ENCODE measurements at places on chromosomes 2 and 18.

GRCh38 chr18:39299152-39299551, 1733.6 kb upstream of the CELF4 start:
- DNase-seq: no peak

DNA sequence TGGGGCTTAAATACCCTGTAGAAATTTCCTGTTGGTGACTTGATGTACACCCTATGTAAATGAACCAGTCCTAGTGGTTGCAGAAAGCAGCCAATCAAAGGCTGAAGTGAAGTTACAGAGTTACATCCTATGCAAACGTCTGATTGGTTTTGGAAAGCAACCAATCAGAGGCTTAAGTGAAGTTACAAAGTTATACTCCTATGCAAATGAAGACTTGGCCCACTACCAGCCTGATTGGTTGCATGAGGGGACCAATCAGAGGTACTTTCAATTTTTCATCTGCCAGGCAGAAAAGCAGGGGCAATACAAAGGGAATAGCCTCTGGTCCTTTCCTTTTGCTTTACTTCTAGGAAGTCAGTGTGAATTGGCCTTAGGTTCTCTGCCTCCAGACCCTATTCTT, 13.6 kb upstream of the ZNF397 start:
- DNase-seq: no peak

DNA sequence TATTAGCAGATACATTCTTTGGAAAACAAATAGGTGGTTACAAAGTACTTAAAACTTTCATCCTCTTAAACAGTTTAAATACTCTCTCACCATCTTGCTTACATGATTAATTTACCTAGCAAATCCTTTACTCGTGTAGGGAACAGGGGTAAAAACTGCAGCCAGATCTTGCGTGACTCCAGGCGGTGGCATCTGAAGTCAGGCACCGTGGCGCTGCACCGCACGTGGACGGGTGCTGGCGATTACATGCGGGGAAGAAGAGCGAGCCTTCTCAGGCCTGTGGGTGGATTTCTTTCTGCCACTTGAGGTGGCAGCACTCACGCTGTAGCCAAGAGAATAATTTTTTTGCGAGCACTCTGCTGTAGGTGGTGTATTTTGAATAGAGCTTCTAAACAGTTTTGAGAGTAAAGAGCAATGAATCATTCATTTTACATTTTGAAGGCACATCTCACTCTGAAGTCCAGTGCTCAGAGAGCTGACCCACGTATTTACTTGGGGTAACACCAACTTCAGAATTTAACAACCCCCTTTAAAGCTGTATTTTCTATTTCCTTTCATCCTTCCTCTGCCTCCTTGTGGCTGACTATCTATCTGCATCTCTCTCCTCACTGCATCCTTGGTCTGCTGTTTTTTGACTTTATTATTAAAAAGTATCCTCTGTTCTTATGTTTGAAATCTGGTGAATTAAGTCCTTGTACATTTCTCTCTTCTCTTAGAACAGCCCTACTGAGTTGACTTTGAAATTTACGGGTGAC, 68.9 kb downstream of the EPAS1 start:
- DNase-seq: no peak

- DNase-seq: no peak
Measured at GRCh38 chr2:157809212-157809611, 66.9 kb downstream of the ACVR1 start.

- DNase-seq: no peak
Measured at GRCh38 chr18:55448420-55448819, 139.6 kb downstream of the TCF4 start.

DNA sequence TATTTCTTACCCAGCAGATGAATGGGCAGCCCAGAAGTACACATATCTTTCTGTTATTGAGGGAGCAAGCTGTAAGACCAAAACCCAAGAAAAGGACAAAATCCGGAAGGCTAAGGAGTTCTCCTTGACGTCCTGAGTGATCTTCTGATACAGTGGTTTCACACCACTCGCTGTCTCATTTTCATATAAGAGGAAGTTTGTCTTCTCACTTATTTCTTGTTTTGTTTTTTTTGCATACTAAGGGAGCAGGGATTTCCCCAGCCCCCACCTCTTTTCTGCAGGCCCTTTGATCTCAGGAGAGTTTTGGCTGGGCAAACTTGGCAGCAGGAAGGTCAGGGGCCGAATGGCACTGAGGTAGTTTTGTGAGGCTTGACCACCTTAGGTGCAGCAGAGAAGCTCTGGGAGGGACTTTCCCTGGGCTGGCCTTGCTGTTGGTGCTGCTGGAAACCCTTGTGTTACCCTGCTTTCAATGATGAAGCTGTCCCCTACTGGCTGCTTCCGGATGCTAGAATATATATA, 13.3 kb downstream of the CHRNA1 start:
- no peak for DNase-seq

GRCh38 chr2:238920601-238921001, 72.7 kb downstream of the TWIST2 start:
- DNase-seq: no peak

- no peak for DNase-seq
Measured at GRCh38 chr2:227834423-227834822, 20.8 kb downstream of the CCL20 start.

DNA sequence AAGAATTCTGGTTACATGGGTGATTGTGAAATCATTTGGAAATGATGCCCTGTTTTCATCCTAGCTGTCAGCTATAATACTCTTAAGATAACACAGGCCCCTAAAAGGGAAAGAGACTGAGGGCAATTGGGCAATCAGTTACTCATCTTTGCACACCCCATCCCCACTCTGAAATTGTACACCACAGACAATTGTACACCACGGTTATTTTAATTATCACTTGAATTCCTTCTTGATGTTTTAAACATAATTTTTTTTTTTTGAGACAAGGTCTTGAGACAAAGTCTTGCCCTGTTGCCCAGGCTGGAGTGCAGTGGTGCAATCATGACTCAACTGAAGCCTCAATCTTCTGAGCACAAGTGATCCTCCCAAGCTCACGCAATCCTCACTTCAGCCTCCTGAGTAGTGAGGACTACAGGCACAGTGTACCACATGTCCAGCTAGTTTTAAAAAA, 862.4 kb upstream of the ACVR2A start:
- DNase-seq: peak; percentile 93

- no peak for DNase-seq
Measured at GRCh38 chr18:23341383-23341782, 111.7 kb upstream of the RIOK3 start.

DNA sequence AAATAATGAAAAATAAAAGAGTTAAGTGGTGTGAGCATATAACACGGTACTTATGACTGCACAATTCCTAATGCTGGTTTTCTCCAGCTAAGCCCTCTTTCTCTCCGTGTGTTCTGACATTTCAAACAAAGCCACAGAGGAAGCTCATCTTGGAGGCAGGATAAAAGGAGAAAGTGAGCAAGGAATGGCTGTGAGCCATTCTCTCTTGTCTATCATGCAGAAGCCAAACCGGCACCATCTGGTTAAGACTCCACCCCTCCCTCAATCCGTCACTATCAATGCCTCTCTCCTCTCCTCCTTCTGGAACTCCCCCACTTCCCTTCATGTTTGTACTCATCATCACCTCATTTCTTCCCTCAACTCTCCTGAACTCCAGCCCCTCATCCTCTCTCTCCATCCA, 210.4 kb downstream of the TMEM163 start:
- DNase-seq: no peak

- DNase-seq: no peak
Measured at GRCh38 chr18:28175930-28176697, 816 bp downstream of the CDH2 start.

GRCh38 chr2:200220251-200220650, 86.2 kb upstream of the SPATS2L start:
- no peak for DNase-seq

GRCh38 chr2:75211266-75211770, 12.0 kb upstream of the TACR1 start:
- no peak for DNase-seq

DNA sequence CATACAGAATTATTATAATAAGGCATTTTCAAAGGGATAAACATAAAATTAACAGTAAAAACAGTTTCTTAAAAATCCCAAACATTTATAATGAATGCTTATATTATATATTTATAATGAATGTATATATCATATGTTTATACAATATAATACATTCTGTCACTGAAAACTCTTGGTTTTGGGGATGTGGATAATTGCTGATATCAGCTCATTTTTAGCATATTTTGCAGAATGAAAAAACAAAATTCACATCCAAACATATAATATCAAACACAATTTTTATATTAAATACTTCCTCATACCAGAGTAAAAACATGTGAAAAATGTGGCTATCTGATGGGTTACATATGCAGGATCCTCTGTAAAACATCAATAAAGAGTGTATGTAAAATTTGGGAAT, 202.7 kb upstream of the KLHL14 start:
- DNase-seq: no peak

DNA sequence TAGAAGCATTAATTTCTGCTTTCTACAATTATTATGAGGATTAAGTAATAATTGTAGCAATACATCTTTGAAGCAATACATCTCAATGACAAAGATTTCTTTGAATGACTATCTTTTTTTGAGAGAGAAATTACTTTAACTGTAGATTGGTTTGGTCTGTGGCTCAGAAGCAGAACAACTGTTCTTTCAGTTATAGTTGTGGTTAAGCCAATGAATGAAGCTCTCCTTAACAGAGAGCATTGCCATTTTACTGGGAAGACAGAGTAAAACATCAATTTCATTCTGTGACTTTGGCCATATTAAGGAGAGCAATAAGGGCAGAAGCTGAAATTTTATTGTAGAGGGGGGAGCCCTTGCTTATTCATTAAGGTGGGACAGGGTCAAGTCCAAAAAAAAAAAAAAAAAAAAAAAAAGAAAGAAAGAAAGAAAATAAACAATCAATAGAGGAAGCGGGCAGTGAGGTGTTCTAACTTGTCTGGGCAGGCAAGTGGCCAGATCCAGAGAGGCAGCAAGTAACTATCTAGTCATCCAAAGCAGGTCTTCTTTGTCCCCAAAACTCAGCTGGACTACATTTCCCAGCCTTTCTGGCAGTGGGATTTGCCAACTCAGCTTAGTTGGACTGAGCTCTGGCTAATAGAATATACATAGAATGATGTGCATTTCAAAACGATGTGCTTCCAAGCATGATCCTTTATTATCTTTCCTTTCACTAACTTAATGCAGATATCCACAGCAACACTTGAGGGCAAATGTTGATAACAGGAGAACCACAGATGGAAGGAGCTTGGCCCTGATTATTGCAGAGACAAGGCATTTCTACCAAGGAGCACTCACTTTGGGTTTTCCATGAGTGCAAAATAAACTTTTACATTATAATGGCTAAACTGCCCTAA, 462.7 kb upstream of the CDH20 start:
- DNase-seq: no peak

- no peak for DNase-seq
Measured at GRCh38 chr2:27807476-27807875, 36.0 kb downstream of the MRPL33 start.

- no peak for DNase-seq
Measured at GRCh38 chr2:181038796-181039195, 58.4 kb downstream of the UBE2E3 start.

- DNase-seq: no peak
Measured at GRCh38 chr2:128269063-128269989, 49.3 kb downstream of the HS6ST1 start.

GRCh38 chr2:227479865-227480475, 8.0 kb downstream of the AGFG1 start:
- peak; percentile 38 for DNase-seq

DNA sequence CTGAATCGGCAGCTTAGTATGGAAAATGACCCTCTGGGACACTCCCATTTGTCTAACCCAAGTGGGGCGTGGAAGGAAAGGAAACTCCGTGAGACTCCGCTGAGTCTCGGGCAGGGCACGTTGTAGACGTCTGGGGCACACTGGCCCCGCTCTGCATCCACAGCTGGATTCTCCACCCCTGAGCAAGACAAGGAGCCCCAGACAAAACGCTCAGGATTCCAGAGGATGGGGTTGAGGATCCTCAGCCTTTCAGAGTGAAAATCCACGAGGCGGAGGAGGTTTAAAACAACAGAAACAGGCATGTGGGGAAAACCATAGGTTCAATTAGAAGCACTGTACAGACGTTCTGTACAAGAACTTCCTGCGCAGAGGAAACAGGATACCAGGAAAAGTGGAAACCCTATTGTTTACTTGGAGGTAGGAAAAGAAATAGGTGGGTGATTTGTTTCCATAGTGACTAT, 124.9 kb upstream of the ZNF236 start:
- no peak for DNase-seq

GRCh38 chr18:8140841-8141501, 468.3 kb upstream of the RAB12 start:
- DNase-seq: no peak

- no peak for DNase-seq
Measured at GRCh38 chr2:61733563-61733962, 120.3 kb downstream of the FAM161A start.

DNA sequence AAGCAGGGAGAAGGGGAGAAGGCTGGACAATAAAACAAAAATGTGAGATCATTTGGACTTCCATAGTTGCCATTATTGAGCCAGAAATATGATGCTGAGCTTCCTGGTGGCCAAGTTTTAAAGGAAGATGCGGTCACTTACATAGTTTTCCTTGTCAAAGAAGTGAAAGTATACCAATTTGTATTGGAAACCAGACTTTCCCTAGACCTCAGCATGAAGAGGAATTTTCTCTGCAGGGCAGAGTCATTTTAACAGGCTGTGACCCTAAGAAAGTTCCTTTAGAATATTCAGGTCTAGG, 111.0 kb downstream of the GATA6 start:
- no peak for DNase-seq

GRCh38 chr2:71191570-71191943, 35.3 kb downstream of the PAIP2B start:
- no peak for DNase-seq

- DNase-seq: no peak
Measured at GRCh38 chr2:133459590-133459989, 108.7 kb downstream of the NCKAP5 start.

DNA sequence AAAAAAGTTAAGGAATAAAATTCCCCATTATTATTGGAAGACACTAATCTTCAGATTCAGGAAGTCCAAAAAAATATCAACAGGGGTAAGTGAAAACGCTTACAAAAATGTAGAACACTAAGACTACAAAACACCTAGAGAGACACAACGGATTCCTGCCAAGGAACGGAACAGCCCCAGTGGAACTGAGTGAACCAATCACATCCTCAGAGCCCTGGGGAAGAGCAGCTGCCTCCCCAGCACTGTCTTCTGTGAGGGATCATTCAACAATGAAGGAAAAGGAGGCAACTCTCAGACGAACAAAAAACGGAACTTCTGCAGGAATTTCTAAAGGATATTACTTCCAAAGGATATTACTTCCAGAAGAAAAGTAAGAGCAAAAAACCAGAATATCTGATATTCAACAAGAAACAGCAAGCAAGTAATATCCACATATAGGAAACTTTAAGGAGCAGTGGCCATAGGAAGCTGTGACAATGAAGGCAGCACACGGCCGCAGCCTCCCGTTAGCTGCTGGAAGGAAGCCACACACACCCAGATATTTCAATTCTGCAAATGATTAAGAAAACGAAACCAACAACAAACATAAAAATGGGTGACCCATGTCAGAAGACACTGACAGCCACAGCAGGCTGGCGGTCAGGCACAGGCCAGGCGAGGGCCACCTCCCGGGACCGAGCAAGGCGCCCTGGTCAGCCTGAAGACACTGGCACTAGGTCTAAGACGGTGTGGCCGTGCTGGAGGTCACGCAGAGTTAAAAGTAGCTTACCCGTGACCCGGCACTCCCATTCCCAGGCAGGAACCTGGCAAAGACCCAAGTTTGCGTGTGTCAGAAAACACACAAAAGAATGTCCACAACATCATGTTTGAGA, 81.8 kb downstream of the HDAC4 start:
- no peak for DNase-seq

Measured in stromal cell of bone marrow (primary cell).